ENCODE measurements at places on chromosomes 11 and 22.

DNA sequence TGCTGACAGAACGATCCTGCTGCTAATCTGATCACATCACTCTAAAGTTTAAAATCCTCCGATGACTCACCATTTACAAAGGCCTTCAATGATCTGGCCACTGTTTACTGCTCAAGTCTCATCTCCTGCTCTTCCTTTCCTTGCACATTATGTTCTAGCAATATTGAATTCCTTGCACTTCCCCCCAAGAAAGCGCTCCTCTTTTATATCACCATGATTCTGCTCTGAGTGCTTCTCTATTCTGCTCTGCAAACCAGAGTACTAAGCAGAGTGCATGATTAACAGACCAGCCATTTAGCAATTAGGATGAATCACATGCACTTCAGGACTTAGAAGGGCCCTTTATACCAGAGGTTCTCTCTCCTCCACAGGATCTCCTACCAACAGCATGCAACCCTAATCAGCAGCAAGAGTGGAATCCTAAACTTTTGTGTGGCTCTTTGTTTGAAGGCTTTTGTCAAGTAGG lies 1122.8 kb upstream of the CCDC90B start:
- DNase-seq, result no peak

DNA sequence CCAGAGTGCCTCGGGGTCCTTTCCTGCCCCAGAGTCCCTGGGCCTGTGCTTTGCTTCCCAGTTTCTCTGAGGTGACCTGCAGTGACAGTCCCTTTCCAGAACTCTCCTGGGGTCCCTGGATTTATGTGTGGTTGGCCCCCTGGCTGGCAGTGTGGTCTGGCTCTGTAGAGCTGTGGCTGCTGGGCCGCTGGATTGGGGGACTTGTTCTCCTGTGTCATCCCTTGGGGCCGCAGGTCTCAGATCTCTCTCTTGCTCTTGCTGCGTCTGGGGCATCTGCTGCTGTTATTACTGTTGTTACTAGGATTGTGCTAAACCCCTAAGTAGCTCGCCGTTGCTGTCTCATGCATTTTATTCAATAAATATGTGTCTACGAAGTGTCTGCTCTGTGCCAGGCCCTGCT lies 31.9 kb downstream of the FAM83F start:
- no peak for DNase-seq

- DNase-seq, result no peak
Measured at GRCh38 chr11:831961-832528, 707 bp upstream of the CD151 start.

- DNase-seq, result no peak
Measured at GRCh38 chr11:76208438-76209374, 2.4 kb upstream of the WNT11 start.

- DNase-seq, result no peak
Measured at GRCh38 chr22:19270873-19271272, 20.6 kb downstream of the CLTCL1 start.

- DNase-seq, result no peak
Measured at GRCh38 chr11:117950993-117951961, 22.1 kb upstream of the TMPRSS13 start.

DNA sequence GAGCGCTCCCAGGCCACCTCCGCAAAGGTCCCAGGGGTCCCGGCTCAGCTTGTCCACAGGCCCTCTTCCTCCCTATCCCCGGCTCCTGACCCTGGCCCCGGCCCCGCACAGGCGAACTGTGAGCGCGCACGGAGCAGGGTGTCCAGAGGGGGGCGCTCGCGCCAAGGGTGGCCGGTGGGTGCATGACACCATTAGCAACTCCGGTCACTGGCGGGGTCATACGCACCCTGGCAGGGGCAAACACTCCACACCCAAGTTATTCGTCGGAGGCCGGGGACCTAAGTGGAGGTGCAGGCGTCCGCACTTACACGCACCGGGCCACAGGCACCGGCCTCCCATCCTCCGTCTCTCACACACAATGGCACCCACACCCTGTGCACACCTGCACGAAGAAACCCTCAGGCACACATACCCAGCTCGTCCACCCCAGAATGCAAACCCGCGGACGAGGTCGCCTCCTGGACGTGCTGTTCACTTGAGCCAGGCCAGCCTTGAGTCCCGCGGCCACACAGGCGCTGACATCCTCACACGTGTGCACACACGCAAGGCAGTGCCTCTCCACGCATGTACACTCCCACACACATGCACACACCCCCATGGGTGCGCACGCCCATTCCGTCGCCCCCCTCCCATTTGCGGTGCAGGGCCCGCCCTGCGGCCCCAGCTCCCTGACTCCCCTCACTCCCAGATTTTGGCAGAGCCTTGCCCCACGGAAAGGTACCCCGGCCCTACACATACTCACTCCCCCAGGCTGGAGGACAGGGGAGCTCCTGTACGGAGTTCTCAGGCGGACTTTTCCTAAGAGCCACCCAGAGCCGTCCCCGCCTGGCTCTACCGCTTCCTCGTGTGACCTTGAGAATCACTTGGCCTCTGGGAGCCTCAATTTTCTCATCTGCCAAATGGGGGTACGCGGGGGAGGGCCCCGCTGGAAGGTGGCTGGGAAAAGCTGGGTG lies at the start of gene RASGRP2:
RASGRP2 (minus strand) TSS at position 552 of the 953 bp plus-strand sequence. CDS start 1,276 bp downstream, outside the sequence.
- no peak for DNase-seq

DNA sequence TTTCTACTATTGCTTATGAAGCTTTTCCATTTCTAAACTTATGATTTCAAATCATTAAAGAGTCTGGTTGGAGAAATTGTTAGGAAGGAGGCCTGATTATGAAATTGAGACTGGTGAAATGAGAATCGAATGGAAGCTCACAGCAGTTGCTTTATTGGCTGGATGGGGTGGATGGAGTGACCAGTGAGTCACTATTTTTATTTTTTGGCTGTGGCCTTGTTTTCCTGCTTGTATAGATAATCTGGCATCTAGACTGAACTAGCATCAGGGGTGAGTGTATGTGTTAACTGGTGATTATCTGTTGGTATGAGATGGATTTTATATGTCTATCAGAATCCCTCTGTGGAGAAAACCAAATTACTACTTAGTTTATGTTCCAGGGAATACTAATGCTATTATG lies 36.2 kb downstream of the UVRAG start:
- no peak for DNase-seq

DNA sequence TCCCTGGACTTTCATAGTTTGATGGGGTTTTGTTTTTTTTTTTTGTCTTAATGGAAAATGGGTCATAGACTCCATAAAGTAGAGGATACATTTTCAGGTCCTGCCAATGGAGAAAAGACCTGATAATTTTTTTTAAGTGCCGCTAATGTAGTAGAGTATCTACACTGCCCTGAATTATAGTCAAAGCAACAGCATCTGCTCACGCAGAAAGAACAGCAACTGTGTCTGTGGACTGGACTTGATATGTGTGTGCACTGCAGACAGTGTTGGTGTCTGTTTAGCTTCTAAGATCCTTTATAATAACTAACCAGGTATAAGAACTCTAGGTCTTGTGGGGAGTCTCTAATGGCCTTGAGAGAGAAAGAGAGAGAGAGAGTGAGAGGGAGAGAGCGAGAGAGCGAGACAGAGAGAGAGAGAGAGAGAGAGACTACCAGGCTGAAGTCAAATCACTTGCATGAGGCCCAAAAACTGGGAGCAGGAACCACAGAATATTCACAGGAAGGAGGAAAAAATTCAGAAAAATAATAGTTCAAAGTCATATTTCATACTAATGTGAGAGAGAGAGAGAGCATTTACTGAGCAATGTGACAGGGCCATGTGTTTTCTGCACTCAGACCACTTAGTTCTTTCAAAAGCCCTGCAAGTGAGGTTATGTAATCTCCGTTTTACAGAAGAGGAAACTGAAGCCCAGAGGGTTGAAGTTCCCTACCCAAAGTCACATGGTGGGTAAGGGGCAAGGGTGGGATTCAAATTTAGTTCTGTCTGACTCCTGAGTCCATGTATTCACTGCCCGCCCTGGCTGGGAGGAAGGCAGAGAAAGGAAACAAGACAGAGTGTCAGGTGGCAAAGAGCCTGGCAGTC lies 8.6 kb upstream of the MIAT start:
- DNase-seq, result no peak

- DNase-seq, result no peak
Measured at GRCh38 chr11:128061281-128061871, 526.0 kb downstream of the ETS1 start.

GRCh38 chr11:115919341-115920091 lies 415.3 kb upstream of the CADM1 start:
- DNase-seq, result no peak

GRCh38 chr11:71282581-71283351 lies 30.4 kb upstream of the SHANK2 start:
- DNase-seq, result peak; percentile 32

GRCh38 chr11:112318184-112318591 lies 57.5 kb upstream of the PLET1 start:
- no peak for DNase-seq

DNA sequence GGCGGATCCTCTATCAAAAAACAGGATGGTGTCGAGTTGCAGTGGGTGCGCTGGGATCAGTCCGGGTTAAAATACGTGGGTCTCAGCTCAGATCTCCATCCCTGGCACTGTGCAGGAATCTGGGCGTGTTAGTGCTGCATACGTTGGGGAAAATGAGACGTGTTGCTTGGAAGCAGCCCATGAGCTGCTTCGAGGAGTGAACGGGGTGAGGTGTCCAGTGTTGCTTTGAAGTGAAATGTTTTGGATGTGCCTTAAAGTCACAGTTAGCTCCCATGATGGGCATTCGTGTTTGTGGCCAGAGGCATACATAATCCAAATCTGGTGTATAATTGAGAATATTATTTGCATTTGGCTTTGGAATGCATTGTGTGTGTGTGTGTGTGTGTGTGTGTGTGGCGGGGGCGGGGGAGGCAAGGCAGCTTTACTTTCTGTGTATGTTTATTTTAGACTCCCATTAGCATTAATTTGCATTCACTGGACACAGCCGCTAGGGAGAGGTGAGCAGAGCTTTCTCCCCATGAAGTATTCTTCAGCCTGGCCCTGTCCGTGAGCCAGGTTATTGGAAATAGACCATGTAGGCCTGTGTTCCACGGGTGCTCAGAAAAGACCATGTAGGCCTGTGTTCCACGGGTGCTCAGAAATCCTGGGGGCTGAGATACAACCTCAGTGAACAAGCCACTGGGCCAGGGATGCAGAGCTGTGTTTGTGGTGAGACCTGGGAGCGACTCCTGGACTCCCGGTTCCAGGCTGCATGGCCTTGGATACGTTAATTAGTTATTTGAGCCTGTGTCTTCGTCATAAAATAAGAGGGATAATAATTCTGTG lies 134.6 kb downstream of the ST3GAL4 start:
- peak; percentile 38 for DNase-seq

GRCh38 chr22:25970374-25970911 lies 198.8 kb upstream of the SEZ6L start:
- no peak for DNase-seq

GRCh38 chr11:4890279-4890678 lies 8.6 kb downstream of the OR51T1 start:
- DNase-seq, result no peak

DNA sequence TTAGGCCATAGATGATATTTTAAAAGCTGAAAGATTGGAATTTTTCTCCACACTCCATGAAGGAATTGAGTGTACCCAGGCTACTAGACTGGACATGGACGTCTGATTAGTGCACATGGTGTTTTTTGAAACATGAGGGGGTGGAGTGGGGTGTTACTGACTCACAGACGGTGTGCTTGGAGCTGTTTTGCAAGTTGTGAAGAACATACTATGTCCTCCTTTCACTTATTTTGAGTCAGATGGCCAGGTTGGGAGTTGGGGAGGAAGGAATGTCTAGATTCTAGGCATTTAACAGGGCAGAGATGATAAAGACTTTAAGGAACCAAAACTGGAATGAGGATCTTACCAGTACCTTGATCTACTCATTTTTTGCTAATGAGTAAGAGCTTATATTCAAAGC lies 158.1 kb upstream of the MTNR1B start:
- DNase-seq, result no peak

DNA sequence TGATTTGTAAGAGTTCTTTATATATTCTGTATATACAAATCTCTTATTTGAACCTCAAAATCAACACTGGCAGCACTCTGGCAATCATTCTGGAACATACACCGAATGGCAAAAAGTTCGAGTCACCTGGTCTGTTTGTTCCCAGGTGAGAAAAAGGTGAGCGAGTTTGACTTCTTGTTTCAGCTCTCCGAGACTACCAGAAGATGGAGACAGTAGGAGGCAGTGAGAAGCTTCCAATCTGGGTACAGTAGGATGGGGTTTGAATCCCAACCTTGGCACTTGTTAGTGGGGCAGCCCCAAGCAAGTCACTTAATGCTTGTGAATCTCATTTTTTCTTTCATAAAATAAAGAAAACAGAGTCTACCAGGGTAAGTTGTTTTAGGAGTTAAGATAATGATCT lies 76.4 kb downstream of the C2CD3 start:
- DNase-seq, result no peak

- no peak for DNase-seq
Measured at GRCh38 chr11:2747248-2748027, 47.6 kb upstream of the KCNQ1OT1 start.

GRCh38 chr22:48743601-48744282 lies 1083.9 kb downstream of the BRD1 start:
- no peak for DNase-seq

- no peak for DNase-seq
Measured at GRCh38 chr22:42428760-42429159, 3.4 kb downstream of the NFAM1 start.

DNA sequence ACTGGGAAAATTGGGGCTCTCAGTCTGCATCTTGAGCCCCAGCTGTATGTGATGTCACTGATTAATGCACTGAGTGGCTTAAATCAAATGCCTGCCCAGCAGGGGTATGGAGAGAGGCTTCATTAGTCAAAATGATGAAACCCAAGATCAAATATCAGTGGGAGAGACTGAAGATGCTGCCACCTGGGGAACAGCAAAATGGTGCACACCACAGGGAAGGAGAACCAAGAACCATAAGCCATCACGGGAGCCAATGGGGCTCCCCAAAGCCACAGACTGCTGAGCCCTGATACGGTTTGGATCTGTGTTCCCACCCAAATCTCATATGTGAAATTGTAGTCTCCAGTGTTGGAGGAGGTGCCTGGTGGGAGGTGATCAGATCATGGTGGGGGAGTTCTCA lies 85.6 kb downstream of the CTTN start:
- no peak for DNase-seq

- DNase-seq, result no peak
Measured at GRCh38 chr11:131800452-131800851, 430.0 kb downstream of the NTM start.

GRCh38 chr22:49023879-49024774 lies 803.5 kb downstream of the BRD1 start:
- no peak for DNase-seq

DNA sequence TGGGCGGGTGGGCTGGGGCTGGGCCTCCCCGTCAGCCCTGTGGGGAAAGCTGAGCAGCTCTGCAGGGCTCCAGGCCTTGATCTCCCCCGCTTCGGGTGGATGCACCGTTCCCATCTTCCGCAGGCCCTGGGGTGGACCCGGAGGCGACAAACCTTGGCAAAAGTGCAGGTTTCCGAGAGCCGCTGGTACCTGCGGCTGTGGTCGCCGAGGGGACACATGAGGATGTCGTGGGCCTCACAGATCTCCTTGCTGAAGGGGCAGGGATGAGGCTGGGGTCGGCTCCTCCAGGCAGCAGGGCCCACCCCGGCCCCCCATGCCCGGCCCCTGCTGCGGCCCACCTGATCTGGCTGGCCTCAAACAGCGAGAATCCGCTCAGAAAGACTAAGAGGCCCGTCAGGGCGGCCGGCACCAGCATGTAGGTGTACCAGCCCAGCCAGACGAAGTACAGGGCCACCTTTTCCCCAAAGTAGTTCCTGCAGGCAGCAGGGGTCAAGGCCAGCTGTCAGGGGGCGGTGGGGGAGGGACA lies 11.8 kb downstream of the ANO9 start:
- no peak for DNase-seq

GRCh38 chr11:12532580-12532979 lies 141.6 kb upstream of the TEAD1 start:
- no peak for DNase-seq

Data from NCI-H1048 (cell line).